ENCODE measurements at places on chromosomes 7 and 10.
A peak's percentile ranks its signal among the peaks of the same experiment; 100 is the strongest.

GRCh38 chr7:88985295-88985694 is 189.8 kb upstream of the TEX47 start:
- no peak for DNase-seq

DNA sequence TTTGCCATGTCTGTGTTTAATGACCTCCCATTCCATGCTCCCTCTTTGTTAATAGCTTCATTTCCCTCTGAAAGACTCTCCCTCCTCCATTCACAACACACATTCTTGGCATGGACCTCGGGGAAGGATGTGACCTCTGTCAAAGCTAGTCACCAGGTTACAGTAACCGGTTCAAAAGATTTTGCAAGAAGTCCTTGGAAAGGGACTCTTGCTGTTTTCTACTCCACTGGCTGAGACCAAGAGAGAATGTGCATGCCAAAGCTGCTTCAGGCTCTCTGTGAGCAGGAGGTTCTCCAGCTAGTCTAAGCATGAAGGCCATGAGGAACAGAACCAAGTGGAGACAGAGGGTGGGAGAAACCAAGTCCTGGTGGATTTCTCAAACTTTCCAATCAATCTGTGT is 732.6 kb downstream of the CCSER2 start:
- DNase-seq: no peak

GRCh38 chr7:127581716-127582115 is 3.7 kb downstream of the GCC1 start:
- DNase-seq: no peak

DNA sequence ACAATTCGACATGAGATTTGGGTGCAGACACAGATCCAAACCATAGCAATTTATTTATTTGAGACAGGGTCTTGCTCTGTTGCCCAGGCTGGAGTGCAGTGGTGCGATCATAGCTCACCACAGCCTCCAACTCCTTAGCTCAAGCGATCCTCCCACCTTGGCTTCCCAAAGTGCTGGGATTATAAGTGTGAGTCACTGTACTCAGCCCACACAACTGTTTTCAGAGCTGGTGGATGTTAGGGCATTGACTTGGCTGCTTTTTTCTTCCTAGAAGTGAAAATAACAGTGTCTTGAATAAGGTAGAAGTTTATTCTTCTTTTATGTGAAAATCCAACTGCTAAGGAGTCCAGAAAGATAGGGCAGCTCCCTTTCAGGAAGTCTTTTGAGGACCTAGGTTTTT is 132.1 kb downstream of the CCDC3 start:
- DNase-seq: no peak

- DNase-seq: no peak
Observed at GRCh38 chr10:44961230-44961571, 1.6 kb downstream of the RASSF4 start.

GRCh38 chr10:128338951-128339350 is 212.7 kb upstream of the MKI67 start:
- no peak for DNase-seq

GRCh38 chr10:19788075-19788686 is 28.1 kb upstream of the PLXDC2 start:
- peak; percentile 7 for DNase-seq

DNA sequence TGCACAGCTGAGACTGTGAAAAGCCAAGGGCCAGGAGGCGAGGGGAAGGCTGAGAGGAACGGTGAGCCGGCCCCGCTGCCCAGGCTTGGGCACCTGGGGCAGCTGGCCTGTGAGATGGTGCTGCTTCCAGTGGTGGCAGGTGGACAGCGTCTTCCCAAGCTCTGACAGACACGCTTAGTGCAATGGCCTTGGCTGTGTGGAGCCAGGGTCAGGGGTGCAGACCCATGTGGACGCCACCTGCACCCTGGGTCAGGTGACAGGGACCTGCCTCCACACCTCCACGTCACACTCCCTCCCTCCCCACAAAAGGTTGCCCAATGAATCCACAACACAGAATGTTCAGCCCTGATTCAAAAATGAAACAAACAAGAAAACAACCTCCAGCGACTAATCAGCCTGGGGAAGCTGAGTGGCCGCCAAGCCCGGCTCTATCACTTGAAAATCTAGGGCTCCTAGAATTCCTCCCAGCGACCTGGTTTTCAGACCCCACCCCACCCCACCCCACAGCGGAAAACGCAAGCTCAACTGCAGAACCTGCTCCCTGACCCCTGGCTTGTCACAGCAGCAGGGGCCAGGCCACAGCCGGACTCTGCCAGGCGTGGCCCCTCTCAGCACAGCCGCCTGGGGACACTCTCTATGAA is 54.3 kb downstream of the PRKAG2 start:
- no peak for DNase-seq

GRCh38 chr10:22821501-22821900 is 106.4 kb upstream of the ARMC3 start:
- DNase-seq: no peak

DNA sequence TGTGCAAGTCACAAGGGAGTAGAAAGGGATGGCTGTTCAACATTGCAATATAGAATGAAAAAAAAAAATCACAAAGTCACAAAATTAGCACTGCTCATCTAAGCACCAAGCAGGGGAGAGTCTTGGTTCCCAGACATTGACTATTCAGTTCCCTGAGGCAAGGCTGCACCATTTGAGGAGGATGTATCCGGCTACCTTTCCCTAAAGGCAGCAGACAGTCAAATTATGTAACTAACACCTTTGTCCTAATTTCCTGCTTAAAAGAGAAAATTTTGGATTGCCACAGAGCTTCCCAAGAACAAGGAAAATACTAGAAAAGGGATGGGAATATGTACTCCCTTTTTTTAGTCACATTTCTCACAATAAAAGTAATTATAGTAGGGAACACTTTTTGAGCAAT is 148.1 kb downstream of the PCLO start:
- DNase-seq: no peak

GRCh38 chr7:139153832-139154231 is 44.3 kb upstream of the ZC3HAV1 start:
- peak; percentile 6 for DNase-seq

- DNase-seq: no peak
Observed at GRCh38 chr10:88536437-88536836, 46.7 kb downstream of the RNLS start.

DNA sequence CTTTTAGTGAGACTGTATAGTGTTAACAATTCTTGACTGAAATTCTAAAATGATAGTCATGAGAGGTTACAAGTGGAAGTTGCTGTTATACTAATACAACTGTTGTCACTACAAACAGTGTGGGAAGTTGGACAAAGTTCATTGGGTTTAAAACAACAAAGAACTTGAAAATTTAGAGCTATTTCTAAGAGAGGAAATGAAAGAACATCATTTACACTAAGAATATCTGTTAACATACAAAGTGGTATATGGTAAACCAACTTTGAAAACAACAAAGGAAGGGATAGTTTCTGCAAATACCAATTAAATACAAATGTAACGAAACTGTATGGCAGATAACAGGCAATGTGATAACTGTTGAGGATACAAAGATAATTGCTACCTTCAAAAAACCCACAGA is 11.6 kb downstream of the MTPN start:
- no peak for DNase-seq

DNA sequence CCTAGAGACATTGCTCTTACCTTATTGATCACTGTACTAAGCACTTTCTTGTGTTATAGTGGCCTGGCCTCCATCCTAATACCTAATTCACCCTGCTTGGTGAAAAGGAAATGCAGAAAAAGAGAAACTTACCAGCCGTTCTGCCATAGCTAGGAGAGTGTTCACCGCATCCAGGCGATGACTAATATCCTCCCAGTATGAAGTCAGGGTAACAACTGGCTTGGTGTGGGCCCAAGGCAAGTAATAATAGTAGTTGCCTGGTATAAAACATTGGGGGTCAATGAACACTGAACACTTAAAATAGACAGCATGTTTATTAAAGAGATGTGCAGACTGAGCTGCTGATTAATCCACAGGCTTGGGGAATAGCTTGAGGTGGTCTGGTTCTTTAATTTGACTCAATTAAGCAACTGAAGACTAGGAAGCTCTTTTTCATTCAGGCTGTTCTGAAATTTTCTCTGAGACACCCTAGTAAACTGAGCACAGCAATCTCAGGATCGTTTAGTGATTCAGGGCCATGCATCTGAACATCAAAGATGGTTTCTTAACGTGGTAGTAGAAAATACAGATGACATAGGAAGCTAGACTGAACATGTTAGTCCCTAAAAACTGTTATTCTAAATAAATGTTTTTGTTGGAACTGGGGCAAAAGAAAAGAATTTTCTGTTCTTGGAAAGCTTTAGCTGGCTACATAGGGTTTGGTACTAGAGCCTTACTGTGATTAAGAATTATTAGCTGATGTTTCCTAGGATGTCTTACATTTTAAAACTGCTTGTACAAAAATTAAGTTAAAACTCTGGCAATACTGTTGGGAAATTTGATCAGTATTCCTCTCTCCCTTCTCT is 102.2 kb downstream of the MYOF start:
- DNase-seq: no peak

GRCh38 chr7:69708857-69709256 is 110.6 kb downstream of the AUTS2 start:
- DNase-seq: no peak

DNA sequence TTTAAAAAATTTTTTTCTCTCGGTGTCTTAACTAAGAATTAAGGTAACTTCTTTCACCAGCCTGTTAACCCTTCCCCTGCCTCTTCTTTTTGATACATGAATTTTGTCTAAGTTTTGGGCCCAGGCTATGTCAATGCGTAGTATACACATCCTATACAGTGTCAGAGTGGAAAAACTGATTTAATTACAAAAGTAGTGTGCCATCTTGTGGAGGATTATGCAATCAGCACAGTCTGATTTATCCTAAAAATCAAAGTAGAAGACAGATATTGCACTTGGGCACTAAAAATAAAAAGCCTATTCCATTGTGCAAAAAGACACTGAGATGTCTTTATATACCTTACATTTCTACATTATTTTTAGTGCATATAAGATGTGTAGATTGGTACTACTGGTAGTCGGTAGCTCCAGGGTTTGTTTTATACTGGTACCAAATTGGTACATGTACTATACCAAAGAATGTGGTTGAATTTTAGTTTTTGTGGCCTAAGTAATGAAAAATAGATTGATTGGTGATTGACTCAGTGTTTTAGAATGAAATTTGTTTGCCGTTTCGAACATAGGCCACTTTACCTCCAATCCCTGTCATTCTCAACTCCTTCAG is 96.6 kb downstream of the MKLN1 start:
- no peak for DNase-seq

DNA sequence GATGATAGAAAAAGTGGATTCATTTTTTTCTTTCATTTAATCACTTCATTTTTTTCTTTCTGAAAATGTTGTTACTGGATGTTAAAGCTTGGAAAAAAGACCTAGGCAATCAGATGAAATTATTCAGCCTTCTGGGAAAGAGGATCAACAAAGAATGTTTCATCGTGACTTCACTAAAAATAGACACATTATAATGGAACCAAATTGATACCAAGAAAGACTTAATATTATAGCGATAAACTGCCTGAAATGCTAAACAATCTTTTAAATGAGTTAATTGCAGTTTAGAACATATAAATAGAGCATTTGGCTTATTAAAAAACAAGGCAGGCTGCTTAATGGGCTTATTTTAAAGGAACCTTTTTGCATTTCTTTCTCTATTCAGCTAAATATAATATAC is 25.6 kb upstream of the TMEM229A start:
- no peak for DNase-seq

GRCh38 chr7:40490603-40490924 is 355.8 kb downstream of the SUGCT start:
- DNase-seq: no peak

DNA sequence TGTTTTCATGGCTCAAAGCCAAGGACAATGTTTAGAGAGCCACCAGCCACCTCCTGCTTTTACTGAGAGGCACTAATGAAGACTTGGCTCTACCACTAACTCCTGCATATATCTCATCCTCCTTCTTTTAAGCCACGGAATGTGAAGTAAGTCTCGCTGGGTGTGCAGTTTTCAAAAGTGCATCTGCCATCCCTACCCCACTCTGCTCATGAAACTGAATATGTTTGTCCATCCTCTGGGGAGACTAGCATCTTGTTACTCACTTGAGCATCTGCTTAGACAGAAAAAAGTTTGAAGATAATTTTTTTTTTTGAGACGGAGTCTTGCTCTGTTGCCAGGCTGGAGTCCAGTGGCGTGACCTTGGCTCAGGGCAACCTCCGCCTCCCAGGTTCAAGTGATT is 40.8 kb downstream of the EPDR1 start:
- DNase-seq: no peak

GRCh38 chr10:97991871-97992270 is 38.5 kb downstream of the CRTAC1 start:
- no peak for DNase-seq

DNA sequence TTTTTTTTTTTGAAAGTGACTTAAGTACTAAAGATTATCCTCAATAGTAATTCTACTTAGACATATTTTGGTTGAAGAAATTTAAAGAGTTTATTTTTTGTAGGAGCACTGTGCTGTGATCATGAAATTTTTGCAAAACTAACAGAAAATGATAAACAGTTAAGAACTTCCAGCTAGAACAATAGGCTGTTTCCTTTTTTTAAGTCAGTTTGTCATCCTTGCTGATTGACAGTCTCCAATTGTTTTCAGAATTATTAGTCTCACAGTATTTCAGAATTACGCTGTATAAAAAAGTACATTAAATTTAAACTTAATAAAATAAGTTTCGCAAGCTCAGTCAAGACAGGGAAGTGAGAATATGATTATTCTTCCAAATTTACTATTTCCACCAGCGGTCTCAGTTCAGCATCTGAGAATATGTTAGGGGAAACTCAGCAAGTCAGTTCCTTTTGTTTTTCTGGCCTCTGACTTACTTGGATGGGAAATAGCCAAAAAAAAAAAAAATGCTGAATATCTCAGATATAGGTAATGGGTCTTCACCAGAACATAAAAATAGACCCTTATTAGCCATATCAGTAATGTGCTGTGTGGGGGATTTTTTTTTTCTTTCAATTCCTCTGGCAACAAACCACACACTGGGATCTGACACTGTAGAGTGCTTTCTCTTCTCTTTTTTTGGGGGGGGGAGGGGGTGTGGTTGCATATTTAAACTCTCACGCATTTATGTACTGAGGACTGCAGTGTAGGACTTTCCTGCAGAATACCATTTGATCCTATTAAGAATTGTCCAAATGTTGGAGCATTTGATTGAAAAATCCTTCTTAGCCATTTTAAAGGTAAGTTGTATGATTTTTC is at the start of gene CD36:
TSS of gene CD36 (plus strand) at position 732 of the 855 bp plus-strand sequence. CDS start 8,099 bp downstream, outside the sequence.
- no peak for DNase-seq

DNA sequence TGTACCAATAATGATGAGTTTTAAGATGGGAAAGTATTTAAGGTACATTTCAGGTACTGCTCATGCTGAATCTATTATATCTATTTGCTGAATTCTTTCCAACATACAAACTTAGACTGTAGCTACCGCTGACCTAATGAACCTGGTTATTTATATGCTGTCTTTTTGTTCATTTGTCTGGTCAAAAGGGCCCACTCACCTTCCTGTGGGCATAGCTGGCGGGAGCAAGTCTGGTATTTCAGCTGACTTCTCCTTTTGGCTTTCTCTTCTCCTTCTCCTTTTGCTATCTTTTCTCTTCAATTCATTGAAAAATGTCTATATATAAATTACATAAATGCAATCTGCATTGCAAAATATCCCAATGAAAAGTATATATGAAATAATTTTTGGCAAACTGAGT is 9.5 kb downstream of the PLXDC2 start:
- DNase-seq: no peak

All from skeletal muscle cell (primary cell).